GM12865 (cell line): ENCODE measurements at places on chromosomes 5 and 9.

DNA sequence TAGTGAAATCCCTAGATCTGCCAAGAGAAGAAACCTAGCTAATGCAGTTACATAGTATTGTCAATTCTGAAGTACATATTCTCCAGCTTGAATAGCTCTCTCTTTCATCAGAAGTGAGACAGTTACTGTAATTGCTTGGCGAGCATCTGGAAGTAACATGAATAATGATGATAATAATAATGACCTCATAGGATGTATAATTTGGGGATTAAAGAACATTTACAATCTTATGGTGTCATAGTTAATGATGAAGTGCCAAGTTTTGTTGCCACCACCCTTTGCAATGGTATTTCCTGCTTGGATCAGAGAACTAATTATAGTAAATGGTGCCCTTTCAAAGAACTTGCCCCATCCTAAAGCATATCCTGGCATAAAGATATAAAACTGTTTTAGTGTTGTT is 201.4 kb downstream of the ADAMTSL1 start:
- DNase-seq, result no peak

DNA sequence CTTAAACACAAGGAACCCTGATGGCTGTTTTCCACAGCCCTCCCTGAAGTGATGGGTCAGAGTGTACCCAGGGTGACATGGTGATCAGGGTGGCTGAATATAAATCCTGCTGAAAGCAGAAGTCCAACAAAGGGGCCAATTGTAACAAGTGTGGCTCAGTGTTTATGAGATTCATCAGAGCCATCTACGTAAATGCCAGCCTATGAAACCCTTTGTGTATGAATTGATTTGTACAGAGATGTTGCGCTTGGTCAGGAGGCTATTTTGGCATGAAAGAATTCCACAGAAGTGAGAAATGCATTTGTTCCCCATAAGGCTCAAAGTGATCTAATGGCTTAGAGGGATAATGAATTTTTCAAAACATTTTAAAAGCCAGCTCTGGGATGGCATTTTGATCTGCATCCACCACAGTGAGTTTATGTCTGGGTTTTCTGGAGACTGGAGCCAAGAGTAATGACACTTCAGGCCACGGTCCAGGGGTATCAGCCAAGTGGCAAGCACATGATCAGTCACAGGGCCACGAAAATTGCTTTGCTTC is 12.4 kb downstream of the PRUNE2 start:
- no peak for DNase-seq

GRCh38 chr5:135205632-135206349 is 171.8 kb upstream of the PITX1 start:
- no peak for DNase-seq

- no peak for DNase-seq
Observed at GRCh38 chr9:12415361-12415760, 277.8 kb upstream of the TYRP1 start.

DNA sequence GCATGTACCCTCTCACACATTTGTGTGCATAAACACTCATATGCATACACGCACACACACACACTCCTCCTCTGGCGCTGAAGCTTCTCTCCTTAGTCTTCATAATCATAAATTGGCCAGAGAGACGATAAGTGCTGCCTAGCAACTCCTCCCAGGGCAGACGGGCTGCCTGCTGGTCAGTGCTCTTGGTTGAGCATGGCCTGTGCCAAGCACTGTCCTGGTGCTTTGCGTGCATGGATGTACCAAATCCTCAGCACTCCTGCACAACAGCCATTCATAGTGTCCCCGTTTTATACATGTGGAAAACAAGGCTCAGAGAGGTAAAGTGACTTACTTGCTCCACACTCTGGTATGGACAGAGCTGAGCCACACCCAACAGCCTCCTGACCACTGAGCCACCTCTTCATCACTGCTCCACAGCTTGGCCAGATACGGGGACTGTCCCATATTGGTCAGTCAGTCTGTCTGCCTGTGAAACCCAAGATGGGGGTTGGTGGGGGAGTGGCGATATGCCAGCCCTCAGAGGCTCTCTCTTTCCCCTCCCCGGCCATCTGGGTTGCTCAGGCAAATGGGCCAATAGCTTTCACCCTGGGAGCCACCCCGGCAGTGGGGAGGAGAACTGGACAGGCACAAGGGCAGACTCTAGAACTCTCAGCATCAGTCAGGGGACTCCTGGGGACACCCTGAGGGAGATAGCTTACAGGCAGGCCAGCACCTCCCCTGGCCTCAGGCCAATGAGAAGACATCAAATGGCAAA is 64.3 kb upstream of the GARNL3 start:
- DNase-seq, result no peak

DNA sequence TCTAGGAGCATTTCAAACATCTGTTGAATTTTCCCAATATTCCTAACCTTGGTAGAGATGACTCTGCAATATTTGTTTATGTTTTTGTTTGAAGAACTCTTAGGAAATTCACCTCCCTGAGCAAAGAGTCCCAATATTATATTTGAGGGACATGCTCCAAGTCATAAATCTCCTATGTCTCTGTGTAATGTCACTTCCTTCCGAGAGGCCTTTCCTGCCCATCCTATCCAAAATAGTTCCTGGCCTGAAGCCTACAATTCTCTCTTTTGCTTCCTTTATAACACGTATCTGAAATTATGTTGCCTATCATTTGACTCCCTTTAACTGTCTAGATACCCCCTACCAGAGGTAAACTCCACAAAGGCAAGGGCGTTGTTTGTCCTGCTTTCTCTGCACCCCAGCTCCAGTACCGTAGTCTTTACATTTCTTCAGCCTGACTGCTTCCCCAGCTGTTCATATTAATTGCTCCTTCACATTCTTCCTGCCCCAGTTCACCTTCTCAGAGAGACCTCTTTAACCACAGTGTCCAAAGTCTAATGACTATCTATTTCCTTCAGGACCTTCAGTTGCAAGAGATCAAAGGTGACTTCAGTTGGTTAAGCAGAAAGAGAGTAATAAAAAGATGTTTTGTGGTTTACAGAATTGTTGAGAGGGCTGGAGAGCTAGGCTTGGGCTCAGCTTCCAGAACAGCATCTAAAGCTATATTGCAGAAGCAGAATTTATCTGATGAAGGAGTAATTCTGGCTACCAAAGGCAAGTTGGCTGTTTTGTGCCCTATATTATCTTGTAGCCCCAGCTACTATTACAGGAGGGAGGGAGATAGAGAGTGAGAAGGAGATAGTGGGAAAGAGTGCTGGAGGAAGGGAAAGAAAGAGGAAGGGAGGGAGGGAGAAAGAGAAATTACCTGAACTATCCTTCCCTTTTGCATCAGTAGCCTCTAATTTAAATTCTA is 109.3 kb upstream of the TMEM161B start:
- no peak for DNase-seq

- DNase-seq, result no peak
Observed at GRCh38 chr9:31027678-31028077, 1356.8 kb upstream of the ACO1 start.

DNA sequence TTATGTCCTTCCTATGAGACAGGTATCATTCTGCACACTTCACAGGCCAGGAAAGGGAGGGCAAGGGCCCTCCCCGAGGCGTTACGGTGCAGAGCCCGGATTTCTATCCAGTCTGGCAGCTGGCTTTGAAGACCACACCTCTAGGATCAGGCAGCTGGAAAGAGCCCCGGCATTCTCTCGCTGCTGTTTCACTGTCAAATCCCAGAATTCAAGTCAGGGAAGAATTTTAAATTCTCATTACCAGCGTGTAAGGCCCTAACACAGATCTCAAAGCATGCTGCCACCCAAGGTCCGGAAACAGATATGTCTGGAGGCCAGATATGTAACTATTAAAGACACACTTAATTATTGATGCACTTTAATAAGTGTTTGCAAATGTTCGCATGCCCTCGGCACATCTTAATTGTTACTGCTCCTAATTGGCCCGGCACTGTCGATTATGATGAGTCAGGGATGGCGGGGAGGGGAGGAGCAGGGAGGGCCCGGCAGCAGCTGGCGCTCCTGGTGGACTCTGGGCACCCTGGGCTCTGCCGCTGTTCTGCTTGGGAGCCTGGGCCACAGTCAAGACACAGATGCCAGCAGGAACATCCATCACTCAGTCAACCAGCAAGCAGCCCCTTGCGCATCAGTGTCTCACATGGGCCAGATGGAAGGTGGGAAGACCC is 76.3 kb upstream of the BARHL1 start:
- no peak for DNase-seq

- no peak for DNase-seq
Observed at GRCh38 chr9:84394036-84394435, 53.5 kb upstream of the SLC28A3 start.

DNA sequence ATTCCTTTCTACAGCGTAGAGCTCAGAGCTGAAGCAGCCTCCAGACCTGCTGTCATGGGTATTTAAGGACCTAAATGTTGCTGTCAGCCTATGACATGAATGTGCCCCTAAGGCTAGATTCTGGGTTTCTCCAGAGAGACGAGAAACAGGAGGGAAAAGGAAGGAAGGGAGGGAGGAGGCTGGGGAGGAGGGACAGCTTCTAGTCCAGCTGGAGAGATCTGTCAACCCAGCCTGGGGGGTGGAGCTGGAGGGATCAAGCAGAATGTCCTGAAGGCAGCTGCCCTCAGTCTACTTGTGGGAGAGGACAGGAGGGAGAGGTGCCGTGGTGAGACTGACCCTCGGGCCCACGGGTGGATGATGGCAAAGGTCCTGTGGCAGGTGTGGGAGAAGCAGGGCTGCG is 1.1 kb upstream of the DBH start:
- DNase-seq, result no peak

DNA sequence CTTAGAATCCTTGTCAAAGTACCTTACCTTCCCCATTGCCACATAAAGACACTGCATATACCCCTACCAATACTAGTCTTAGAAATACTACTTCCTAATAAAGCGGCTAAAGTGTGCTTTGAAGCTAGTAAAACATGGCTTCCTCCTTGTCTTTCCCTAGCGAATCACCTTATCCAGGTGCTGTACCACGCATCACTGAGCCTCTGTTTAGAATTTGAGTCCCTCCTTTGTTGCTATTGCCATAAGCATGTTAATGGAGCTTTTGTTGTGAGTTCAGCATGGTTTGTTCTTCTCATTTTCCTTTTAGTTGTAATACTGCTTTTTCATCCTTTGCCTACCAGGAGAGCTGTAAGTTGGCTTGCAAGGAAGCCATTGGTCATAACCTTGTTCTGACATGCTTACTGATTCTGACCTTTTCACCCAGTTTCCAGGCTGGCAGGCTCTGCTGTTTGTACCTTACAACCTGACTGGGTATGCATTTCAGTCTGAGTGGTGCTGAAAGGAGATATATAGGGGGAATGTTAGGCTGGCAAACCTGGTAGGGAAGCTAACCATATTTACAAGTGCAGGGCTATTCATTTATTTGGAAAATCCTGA is 49.8 kb downstream of the LMNB1 start:
- DNase-seq, result no peak

- DNase-seq, result no peak
Observed at GRCh38 chr5:108588323-108588722, 159.4 kb upstream of the FER start.

DNA sequence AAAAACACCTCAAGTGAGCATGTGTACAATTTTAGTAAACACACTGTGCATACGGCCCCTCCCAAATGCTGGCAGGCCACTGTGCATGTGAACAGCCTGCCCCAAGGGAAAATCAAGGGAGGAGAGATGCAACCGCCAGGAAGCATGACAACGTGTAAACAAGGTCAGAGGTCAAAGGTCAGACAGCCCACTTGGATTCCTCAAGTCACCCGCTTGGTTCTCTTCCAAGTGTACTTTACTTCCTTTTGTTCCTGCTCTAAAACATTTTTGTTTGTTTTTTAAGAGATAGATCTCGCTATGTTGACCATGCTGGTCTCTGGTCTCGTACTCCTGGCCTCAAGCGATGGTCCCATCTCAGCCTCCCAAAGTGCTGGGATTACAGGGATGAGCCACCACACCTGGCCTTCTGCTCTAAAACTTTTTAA is 126.7 kb upstream of the SHB start:
- DNase-seq, result no peak

DNA sequence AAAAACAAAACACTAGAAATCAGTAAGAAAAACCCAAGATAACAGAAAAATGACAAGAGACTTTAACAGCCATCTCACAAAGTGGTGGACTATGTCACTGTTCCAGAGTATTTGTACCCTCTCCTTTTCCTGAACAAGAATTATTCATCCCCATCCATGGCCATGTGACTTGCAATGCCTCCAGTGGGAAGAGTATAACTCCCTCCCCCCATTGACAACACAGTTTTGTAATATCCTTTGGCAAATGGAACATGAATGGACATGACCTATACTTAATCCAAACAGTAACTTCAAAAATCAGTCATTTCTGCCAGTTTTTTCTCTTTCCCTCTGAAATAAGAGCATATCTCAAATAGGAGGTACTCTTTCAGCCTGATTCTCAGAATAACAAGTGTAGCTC is 33.9 kb downstream of the PTBP3 start:
- DNase-seq, result no peak

- no peak for DNase-seq
Observed at GRCh38 chr9:92752812-92753404, 11.7 kb downstream of the BICD2 start.

GRCh38 chr5:179166886-179167841 is 107.0 kb downstream of the ZNF354C start:
- DNase-seq, result no peak

- DNase-seq, result no peak
Observed at GRCh38 chr9:125337236-125337635, 75.6 kb downstream of the GAPVD1 start.

GRCh38 chr5:52560366-52560765 is 227.3 kb upstream of the ITGA1 start:
- DNase-seq, result no peak

GRCh38 chr5:173664154-173664526 is 47.7 kb upstream of the BOD1 start:
- peak; percentile 71 for DNase-seq

GRCh38 chr5:122545986-122546385 is 228.9 kb upstream of the SNX2 start:
- DNase-seq, result no peak

DNA sequence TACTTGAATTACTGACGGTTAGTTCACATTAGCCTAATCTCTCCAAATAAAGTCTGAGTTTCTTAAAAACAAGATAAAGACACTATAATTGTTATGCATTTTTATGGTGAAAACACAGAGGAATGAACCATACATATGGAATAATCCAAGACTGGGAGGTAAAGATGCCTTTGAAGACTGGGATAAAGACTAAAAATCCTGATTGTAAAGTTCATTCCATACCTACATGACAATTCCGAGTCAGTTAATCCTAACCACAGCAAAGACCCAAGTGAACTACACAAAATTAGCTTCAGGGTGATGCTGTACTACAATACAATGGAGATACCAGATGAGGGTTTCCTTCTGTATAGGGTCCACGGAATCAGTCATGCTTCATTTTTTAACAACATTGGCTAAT is 6.3 kb downstream of the AP3B1 start:
- DNase-seq, result no peak

GRCh38 chr5:7793895-7794294 is 57.0 kb downstream of the CFAP90 start:
- DNase-seq, result peak; percentile 6
